Activated naive CD8-positive, alpha-beta T cell treated with anti-CD3 and anti-CD28 coated beads for 36 hours (primary cell): ENCODE measurements at places on chromosomes 1 and 21.

GRCh38 chr1:211320980-211321379, 5.7 kb upstream of the TRAF5 start:
- H3K27ac ChIP-seq, result peak overlapping the region; percentile 48
- H3K4me3 ChIP-seq, result no peak overlapping the region
- H3K36me3 ChIP-seq, result peaks cover 5% of the 10 kb centered on the region
- H3K4me1 ChIP-seq, result peaks cover 47% of the 10 kb centered on the region
- no peaks in the 10 kb centered on the region for H3K27me3 ChIP-seq

DNA sequence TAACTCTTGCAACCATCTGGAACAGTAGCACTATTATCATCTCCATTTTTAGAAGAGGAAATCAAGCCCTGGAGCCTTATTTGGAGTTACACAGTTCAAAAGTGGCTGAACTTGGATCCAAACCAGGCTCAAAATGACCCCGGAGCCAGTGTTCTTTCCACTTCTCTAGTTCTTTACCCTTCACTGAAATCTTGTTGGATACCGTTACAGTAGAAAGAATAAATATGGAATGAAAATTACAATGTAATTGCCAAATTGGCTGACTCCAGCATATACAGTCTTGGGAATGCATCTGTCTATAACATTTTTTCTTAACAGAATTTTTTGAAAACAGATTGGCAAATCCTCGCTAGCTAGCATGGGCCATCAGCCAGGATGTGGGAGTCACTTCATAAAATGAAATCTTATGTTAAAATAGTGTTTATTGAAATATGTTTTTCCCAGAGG, 261.4 kb downstream of the CTH start:
- H3K36me3 ChIP-seq, result no peaks in the 10 kb centered on the region
- no peak overlapping the region for H3K4me3 ChIP-seq
- no peak overlapping the region for H3K27ac ChIP-seq

DNA sequence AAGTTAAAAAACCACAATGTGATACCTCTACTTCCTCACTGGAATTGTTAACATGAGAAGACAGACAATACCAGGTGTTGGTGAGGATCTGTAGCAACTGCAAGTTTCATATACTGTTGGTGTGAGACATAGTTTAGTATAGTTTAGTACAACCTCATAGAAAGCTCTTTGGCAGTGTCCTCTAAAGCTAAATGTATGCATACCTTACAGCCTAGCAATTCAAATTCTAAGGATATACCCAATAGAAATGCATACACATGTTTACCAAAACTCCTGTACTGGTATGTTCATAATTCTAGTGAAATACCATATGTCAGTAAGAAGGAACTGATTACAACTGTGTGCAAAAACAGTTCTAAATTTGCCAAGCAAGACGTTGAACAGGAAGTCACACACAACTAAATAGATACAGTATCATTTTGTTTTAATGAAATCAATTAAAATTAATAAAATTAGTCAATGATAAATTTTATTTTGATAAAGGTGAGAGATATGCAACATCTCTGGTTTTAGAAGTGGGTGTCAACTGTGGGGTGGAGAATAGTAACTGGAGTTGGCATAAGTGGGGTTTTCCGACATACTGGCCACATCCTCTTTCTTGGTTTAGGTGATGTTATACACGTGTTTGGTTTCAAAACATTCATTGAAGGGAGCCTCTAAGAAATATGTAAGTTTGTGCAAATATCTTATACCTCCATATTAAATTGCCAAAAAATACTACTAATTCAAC, 450.7 kb downstream of the PTPRC start:
- peak; percentile 29 for DNase-seq
- no peak overlapping the region for H3K4me3 ChIP-seq
- H3K4me1 ChIP-seq, result peaks cover 19% of the 10 kb centered on the region
- H3K36me3 ChIP-seq, result peaks cover under 1% of the 10 kb centered on the region

DNA sequence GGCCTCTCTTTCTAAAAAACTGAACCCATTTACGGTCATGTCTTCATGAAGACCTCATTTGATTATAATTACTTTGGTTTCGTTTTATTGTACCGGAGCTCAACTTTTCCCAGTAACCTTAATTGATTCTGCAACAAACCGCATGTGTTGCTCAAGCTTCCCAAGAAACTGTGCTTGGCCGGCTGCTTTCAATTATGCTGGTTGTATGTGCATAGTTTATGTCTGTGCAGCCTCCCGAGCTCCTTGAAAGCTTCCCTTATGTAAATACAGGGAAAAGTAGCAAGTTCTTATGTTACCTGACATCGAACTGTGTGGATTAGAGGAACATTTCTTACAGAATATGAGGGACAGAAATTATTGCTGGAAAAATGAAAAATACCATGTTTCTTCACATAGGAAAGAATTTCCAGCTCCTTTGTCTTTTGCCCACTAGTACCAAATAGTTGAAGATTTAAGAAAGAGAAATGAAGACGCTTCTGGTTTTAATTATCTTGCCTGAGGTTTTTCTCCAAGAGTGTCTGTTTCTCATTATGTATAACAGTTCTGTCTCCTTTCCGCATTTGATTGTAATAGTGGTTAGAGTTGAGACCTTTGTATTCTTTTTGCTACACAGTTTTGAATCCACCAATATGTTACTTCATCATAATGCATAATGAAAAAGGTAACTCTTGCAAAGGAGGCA, 2.1 kb downstream of the VCAM1 start:
- no peaks in the 10 kb centered on the region for H3K36me3 ChIP-seq
- H3K27me3 ChIP-seq, result peaks cover 38% of the 10 kb centered on the region
- H3K4me3 ChIP-seq, result no peak overlapping the region
- H3K27ac ChIP-seq, result no peak overlapping the region
- H3K4me1 ChIP-seq, result peaks cover 18% of the 10 kb centered on the region
- no peak for DNase-seq

DNA sequence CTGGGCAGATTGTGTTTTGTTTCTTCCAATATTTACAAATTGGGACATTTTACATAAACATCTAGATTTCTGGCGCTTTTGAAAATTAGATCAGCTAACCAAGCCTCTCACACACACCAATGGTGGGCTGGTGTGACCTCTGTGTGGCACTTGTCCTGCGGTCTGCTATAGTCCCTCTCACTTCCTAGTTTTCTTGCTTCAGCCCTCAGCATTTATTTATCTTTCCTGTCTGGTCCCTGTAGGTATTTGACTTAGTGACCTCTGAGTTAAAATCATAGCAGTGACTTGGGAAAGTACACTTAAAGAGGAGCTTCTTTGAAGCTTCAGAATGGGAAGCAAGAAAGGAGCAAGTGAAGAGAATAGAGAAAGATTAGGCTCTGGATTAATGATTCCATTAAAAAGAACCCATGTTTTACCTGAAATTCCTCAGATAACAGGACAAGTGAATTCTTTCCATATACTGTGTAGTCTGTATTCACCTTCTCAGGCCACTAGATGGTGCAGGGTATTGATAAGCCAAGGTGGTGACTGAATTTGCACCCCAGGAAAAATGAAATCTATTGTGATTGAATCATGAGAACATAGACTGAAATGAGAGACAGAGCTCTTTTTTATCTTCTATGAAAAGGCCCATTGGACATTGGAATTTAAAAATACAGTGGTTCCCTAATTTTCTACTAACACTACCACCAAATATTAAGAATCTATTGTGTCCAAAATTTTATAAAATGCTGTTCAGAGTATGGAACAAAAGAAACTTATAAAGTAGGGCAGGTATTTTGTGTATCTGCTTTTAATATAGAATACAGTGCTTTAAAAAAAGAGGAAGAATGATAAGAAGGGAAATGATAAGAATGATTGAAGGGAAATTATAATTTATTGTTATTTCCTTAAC, 7.1 kb upstream of the DIPK1A start:
- H3K4me3 ChIP-seq, result no peak overlapping the region
- H3K36me3 ChIP-seq, result no peaks in the 10 kb centered on the region
- peak overlapping the region; percentile 19 for H3K27ac ChIP-seq
- peaks cover 37% of the 10 kb centered on the region for H3K4me1 ChIP-seq
- no peaks in the 10 kb centered on the region for H3K27me3 ChIP-seq

DNA sequence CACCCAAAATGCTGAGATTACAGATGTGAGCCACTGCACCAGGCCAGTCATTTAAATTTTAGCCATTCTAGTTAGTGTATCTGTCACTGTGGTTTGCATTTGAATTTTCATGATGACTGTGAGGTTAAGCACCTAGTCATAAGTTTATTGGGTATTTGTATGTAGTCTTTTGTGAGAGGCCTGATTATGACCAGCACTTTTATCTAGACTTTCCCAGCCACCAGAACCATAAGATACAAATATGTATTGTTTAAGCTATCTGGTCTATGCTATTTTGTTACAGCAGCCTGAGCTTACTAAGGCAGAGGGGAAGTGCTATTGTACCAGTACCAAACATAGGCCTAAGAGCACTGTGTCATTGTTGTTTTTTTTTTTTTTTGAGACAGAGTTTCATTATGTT, 19.9 kb upstream of the DNAJC6 start:
- no peaks in the 10 kb centered on the region for H3K36me3 ChIP-seq
- H3K27ac ChIP-seq, result no peak overlapping the region
- no peaks in the 10 kb centered on the region for H3K27me3 ChIP-seq
- H3K4me3 ChIP-seq, result no peak overlapping the region
- DNase-seq, result no peak

DNA sequence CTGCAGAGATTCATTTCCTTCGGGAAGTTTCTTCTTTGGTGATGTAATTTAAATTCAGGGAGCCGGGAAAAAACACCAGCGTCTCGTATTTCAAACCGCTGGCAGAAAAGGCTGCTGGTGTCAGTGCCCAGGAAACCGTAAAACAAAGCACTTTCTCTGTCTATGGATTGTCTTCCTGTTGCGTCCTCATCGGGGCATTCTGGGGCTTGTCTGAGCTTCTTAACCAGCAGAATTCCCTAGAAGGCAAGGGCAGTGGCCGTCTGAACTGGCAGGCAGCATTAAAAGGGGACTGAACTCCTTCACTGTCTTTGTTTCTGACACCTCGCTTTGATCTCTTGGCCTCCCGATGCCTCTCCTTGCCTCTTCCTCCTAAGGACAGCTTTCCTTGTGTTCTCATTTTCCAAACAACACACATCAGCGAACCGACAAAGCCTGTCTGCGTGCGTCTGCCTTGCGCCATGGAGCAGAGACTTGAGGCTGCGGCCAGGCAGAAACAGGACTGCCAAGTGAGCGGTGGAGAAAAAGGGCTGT, 391.6 kb upstream of the VAMP3 start:
- DNase-seq, result no peak
- no peaks in the 10 kb centered on the region for H3K36me3 ChIP-seq
- no peaks in the 10 kb centered on the region for H3K4me1 ChIP-seq
- H3K4me3 ChIP-seq, result no peak overlapping the region

GRCh38 chr1:227937031-227937837, 10.5 kb downstream of the WNT9A start:
- no peak overlapping the region for H3K4me3 ChIP-seq
- peaks cover 2% of the 10 kb centered on the region for H3K36me3 ChIP-seq
- H3K27me3 ChIP-seq, result no peaks in the 10 kb centered on the region
- H3K4me1 ChIP-seq, result peaks cover 7% of the 10 kb centered on the region
- H3K27ac ChIP-seq, result peak overlapping the region; percentile 3
- DNase-seq, result no peak

GRCh38 chr1:84995484-84996334, 1.2 kb downstream of the MCOLN2 start:
- H3K36me3 ChIP-seq, result peaks cover 24% of the 10 kb centered on the region
- H3K4me1 ChIP-seq, result peaks cover 43% of the 10 kb centered on the region
- H3K27me3 ChIP-seq, result peaks cover 21% of the 10 kb centered on the region
- peak overlapping the region; percentile 84 for H3K4me3 ChIP-seq
- DNase-seq, result peak; percentile 6
- H3K27ac ChIP-seq, result peak overlapping the region; percentile 85

GRCh38 chr1:59232216-59232615, 64.7 kb upstream of the FGGY start:
- no peak overlapping the region for H3K4me3 ChIP-seq
- H3K27ac ChIP-seq, result no peak overlapping the region
- no peaks in the 10 kb centered on the region for H3K4me1 ChIP-seq
- H3K36me3 ChIP-seq, result no peaks in the 10 kb centered on the region
- DNase-seq, result no peak
- H3K27me3 ChIP-seq, result no peaks in the 10 kb centered on the region

GRCh38 chr1:204256531-204256930, 42.7 kb upstream of the GOLT1A start:
- no peak for DNase-seq
- no peaks in the 10 kb centered on the region for H3K36me3 ChIP-seq
- no peak overlapping the region for H3K27ac ChIP-seq
- no peaks in the 10 kb centered on the region for H3K4me1 ChIP-seq
